Vagina (tissue), 2 donors: ENCODE measurements at places on chromosomes 2 and 18.

- H3K27me3 ChIP-seq, result no peaks in the 10 kb centered on the region
- no peaks in the 10 kb centered on the region for H3K4me1 ChIP-seq
- DNase-seq, result no peak
- no peak overlapping the region for H3K4me3 ChIP-seq
- no peak overlapping the region for H3K27ac ChIP-seq
- no peaks in the 10 kb centered on the region for H3K36me3 ChIP-seq
Observed at GRCh38 chr2:79966369-79966768, 338.2 kb downstream of the LRRTM1 start.

DNA sequence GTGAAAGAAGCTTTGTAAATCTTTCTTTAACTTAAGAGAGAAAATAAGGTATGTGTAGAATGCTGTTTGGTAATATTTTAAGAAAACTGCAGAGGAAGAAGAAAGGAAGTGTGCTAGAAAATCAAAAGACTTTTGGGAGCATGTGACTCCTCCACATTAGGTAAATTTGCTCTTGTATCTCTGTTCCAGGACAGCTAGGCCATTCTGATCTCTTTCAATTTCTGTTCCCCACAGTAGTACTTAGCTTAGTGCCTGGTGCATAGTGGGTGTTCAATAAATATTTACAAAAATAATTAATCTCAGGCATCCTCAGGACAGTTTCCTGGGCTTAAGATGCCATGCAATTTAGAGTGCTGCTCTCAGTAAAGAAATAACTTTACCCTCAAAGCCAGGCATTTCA, 105.0 kb downstream of the GPD2 start:
- no peak overlapping the region for H3K4me3 ChIP-seq
- no peaks in the 10 kb centered on the region for H3K36me3 ChIP-seq
- no peak overlapping the region for H3K27ac ChIP-seq
- H3K27me3 ChIP-seq, result no peaks in the 10 kb centered on the region
- no peak for DNase-seq
- peaks cover 16% of the 10 kb centered on the region for H3K4me1 ChIP-seq

GRCh38 chr2:59733567-59733930, 819.9 kb downstream of the BCL11A start:
- no peaks in the 10 kb centered on the region for H3K27me3 ChIP-seq
- no peak overlapping the region for H3K4me3 ChIP-seq
- no peak for DNase-seq
- no peaks in the 10 kb centered on the region for H3K4me1 ChIP-seq
- no peaks in the 10 kb centered on the region for H3K36me3 ChIP-seq

- no peak for DNase-seq
- no peak overlapping the region for H3K27ac ChIP-seq
- no peaks in the 10 kb centered on the region for H3K36me3 ChIP-seq
- H3K4me1 ChIP-seq, result no peaks in the 10 kb centered on the region
- H3K4me3 ChIP-seq, result no peak overlapping the region
- no peaks in the 10 kb centered on the region for H3K27me3 ChIP-seq
Observed at GRCh38 chr2:96361751-96362150, 26.2 kb downstream of the NCAPH start.
